ENCODE measurements at places on chromosomes 2 and 18. TPM values are rescaled to one million over a fixed set of nuclear protein-coding genes. Genes with fewer than 3 reads are reported as not detected.

DNA sequence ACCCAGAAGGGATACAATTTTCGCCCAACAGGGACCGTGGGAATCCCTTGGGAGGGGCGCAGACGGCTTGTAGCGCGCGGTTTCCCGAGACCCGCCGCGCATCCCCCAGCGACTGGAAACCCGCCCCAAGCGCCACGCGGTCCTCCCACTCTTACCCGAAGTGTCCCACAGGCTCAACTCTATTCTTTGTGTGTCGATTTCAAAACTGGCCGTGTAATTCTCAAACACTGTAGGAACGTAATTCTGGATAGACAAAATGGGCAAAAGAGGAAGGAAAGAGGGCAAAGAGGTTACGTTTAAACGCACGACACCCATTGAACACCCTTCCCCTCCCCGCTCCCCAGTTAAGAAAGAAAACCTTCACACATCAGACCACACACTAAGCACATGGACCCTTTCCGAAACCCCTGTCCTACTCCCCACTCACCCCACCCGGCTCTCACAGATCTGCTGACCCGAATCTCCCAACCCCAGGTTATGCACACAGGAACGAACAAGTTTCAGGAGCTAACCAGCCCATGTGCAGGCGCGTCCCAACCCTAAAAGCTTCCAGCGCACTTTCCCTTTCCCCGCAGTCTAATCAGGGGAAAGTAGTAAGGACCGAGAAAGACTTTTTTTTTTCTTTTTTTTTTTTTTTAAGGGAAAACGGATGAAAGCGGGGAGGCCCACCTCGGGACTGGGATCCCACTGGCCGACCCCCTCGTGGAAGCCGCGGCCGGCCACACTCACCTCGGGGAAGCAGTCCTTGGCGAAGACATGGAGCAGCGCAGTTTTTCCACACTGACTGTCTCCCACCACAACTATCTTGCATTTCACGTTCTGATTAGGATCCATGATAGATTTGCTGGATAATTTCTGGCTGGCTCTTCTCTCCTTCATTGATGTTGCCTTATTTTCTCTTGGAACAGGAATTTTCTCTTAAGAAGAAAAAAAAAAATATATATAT is 655 bp downstream of the RND3 start:
- DNase-seq, result no peak

- DNase-seq, result no peak
These were observed 248.8 kb downstream of the NRXN1 start for GRCh38 chr2:50783111-50783510.

- no peak for DNase-seq
These were observed 54.4 kb downstream of the AOX1 start for GRCh38 chr2:200640176-200640575.

- no peak for DNase-seq
These were observed 226.3 kb downstream of the ZNF521 start for GRCh38 chr18:25125680-25126079.

DNA sequence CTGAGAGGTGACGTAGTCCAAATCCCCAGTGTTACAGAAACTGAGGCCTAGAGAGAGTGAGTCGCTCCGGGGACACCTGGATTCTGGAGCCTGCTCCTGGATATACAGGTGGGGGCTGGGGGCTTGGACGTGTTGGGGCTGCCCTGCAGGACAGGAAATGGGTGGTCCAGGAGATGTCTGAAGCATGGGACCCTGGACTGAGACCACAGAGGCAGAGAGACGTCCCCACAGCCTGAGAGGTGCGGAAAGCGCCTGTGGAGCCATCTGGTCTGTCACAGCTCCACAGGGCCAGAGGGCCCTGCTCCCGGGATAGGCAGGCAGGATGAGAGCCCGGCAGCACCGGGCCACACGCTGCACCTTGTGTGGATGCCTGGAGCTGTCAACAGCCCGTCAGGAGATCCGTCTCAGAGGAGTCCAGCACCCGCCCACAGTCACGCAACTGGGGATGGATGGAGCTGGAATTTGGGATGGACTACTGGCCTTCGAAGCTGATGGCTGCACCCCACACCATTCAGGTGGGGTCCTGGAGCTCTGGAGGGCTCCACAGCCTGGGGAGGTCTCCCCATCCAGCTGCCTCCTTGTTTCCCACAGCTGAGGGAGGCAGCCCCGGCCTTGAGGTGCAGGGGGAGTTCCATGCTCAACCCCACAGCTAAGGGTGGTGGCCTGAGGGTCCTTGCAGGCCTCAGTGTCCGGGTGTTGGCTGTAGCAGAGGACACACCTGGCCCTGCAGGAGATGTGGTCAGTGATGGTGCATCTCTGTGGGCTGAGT is 303.0 kb downstream of the NDUFA10 start:
- no peak for DNase-seq

DNA sequence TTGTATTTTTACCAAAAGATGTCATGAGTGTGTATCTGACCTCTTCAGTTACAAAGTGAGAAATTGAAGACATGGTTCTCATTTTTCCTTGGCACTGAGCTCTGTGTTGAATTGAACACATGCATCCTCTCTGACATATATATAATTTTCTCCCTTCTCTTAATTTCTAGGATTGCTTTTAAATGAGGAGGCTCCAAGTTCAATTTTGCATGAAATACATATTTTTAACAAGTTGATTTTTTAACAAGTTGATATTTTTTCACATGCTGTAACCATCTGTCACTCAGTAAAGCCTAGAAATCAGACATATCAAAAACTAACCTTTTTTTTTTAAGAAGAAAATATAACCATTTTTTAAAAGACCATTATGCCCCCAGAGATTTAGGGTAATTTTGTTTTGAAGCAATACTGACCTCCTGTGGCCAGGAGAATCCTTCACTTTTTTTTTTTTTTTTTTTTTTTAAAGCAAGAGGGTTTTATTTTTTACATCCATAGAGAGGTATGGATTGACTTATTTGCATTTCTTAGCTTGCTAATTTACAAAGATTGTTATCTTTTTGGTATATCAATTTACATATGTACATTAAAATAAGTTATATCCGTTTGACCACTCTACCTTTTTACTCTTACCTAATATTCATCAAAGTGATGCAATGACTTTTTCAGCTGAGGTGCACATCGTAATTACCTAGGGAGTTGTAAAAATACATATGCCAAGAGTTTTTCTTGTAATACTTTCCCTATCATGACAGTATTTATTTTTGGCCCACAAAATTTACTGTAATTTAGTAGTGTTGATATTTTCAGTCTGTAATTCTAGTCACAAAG is 161.8 kb downstream of the SOCS6 start:
- no peak for DNase-seq

- DNase-seq, result no peak
These were observed 71.3 kb upstream of the ZNF532 start for GRCh38 chr18:58793361-58793760.

DNA sequence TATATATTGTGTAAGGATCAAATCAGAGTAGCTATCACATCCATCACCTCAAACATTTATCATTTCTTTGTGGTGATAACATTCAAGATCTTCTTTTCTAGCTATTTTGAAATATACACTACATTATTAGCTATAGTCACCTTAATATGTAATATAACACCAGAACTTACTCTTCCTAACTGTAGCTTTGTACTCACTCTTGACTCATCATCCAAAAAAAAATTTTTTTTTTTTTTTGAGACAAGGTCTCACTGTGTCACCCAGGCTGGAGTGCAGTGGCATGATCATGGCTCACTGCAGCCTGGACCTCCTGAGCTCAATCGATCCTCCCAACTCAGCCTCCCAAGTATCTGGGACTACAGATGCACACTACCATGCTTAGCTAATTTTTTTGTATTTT is 153.3 kb downstream of the EML6 start:
- DNase-seq, result no peak

DNA sequence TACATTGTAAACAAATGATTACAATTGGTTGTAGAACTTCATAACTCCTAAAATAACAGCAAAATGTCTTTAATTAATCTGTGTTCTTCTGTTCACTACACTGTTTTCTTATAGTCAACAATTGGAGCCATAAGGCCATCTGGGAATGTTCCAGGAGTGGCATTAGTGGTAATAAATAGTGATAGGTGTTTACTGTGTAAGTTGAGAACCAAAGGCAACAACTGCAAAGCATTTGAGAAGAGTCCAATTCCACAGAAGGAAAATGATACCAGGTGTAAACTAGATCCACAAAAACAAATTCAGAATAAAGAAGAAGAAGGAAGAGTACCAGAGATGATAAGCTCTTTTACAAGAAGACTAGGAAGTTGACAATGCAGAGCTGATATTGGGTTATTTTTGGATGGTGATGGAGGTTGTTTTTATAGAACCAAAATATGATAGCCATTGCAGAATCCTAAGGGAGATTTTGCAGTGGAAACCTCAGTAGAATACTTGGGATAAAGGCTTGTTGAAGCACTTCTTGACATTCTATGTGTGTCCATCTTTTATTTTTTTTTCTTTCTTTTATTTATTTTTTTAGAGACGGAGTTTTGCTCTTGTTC is 52.9 kb downstream of the ANTXR1 start:
- DNase-seq, result no peak

DNA sequence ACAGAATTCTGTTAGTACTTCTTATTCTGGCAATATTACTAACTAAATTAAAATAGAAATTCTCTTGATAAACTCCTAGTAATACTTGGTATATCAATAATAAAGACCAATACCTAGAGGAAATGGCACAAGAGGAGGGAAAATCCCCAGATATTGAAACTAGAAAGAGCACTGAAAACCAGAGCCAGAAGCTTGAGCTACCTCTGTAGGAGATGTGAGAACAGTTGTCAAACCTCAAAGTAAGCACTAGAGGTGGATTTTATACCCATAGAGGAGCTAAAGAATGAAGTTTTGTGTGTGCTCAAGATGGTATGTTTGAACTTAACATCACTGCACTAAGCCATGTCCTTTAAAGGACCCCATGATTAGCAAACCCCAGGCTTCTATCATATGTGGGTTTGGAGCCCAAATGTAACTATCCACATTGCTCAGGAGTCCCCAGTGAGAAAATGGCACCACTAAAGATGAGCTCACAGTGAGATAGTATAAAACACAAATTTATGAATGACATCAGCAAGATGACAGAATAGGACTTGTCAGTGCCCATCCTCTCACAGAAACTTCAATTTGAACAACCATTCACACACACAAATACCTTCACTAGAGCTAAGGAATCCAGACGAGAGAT is 122.1 kb downstream of the PKP4 start:
- no peak for DNase-seq

DNA sequence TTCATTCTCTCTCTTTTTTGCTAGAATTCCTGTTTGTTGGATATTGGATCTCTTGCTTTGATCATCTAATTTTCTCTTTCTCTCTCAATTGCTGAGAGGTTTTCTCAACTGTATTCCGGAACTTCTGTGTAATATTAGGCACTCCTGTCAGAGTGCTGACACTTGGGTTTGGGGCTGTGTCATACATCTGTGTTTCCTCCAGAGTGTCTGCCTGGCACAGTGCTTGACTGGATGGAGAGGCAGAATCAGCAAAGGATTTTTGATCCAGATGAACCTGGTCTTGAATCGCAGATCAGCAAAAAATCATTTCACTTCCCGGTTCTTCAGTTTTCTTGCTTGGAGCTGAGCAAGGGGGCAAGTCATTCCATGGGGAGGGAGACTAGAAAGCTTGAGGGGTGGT is 87.7 kb upstream of the CXCR4 start:
- DNase-seq, result no peak

GRCh38 chr18:45169610-45170009 is 445.7 kb upstream of the SLC14A2 start:
- DNase-seq, result no peak

DNA sequence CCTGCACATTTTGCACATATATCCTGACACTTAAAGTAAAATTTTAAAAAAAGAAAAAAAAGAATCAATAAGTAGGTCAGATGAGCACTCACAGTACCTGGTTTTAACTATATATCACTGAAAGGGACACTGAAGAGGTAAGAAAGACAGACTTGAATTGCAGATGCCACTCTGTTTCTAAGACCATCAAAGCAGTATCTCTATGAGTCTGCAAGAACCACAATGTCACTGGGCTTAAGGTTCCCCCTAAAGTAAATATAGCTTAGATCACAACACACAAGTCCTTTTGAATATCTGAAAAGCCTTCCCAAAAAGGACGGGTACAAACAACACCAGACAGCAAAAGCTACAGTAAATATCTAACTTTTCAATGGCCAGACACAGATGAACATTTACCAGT is 57.6 kb downstream of the CYTIP start:
- no peak for DNase-seq

DNA sequence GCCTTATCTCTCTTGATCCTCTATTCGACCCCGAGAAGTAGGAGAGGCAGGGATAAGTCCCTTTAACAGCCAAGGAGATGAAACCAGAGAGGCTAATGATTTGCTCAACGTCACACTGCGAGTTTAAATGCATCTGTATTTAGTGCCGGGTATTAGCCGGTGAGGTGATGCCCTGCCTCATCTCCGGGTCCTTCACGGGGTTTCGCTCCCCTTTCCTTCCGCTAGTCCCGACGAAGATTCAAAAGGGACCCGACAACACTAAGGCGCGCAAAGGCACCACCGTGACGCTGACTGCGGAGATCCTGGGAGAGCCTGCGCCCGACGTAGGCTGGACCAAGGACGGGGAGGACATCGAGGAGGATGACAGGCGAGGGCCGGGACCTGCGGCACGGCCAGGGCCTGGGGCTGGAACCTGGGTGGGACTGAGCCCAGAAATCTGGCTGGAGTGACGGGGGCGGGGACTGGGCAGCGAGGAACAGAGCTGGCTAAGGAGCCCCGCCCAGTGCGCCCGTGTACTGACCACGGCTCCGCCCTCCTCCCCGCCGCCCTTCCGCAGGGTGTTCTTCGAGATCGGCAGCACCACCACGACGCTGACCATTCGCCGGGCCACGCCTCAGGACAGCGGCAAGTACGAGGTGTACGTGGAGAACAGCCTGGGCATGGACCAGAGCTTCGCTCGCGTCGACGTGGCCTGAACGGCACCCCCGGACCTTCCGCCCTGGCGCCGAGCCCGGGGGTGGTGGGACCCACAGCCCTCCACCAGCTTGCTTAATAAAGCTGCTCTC is 1.0 kb upstream of the GMPPA start:
- DNase-seq, result peak; percentile 36

DNA sequence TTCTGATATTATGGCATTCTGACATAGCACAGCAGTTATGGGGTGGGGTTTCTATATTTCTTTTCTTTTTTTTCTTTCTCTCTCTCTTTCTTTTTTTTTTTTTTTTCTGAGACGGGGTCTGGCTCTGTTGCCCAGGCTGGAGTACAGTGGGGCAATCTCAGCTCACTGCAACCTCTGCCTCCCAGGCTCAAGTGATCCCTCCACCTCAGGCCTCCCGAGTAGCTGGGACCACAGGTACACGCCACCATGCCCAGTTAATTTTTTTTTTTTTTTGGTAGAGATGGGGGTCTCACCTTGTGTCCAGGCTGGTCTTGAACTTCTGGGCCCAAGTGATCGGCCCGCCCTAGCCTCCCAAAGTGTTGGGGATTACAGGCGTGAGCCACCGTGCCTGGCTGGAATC is 7.5 kb upstream of the FAM98A start:
- DNase-seq, result no peak

ARHGAP25 gene
- 39.9 TPM for total RNA-seq

TIMM21 gene
- total RNA-seq, result 48.3 TPM

ALPG gene
- total RNA-seq, result not detected

LAMA1 gene
- total RNA-seq, result not detected

FAP gene
- total RNA-seq, result not detected

MERTK gene
- 1.0 TPM for total RNA-seq

CFAP65 gene
- total RNA-seq, result not detected

SKOR2 gene
- total RNA-seq, result not detected

Data from activated T-helper 2 cell treated with anti-CD3 and anti-CD28 coated beads, Interferon-gamma antibody, Interleukin-2, Interleukin-4, amounts not matched to agents 10 μg/mL and 5 μg/mL and 100 μg/mL, durations not matched to agents 14 hours and 24 hours and 36 hours (primary cell).